ENCODE measurements at places on chromosomes 3 and 15.

- DNase-seq, result no peak
These were observed 38.6 kb downstream of the ZXDC start for GRCh38 chr3:126436826-126437717.

DNA sequence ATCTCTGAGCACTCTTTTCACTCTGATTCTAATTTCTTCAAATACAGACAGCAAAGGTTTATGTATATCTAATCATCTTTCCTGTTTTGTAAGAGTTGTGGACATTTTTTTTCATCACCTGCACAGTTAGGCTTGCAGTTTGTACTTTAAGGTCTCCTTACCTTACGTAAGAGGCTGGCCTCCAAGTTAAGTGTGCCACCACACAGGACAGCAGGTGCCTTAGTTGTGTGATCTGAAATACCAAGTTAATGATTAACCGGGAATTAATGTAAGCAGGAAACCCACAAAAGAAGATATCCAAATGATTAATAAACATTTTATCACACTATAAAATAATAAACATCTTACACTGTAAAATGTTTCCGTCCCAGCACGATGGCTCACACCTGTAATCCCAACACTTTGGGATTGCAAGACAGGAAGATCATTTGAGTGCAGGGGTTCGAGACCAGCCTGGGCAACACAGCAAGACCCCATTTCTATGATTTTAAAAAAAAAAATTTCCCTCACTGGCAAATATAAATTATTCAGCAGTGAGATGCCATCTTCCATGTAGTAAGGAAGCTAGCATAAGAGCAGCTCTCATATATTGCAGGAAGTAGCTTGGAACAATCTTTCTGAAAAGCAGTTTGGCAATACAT is 87.7 kb upstream of the LIMD1 start:
- no peak for DNase-seq

- DNase-seq, result no peak
These were observed 22.8 kb downstream of the MUC4 start for GRCh38 chr3:195788711-195789581.

DNA sequence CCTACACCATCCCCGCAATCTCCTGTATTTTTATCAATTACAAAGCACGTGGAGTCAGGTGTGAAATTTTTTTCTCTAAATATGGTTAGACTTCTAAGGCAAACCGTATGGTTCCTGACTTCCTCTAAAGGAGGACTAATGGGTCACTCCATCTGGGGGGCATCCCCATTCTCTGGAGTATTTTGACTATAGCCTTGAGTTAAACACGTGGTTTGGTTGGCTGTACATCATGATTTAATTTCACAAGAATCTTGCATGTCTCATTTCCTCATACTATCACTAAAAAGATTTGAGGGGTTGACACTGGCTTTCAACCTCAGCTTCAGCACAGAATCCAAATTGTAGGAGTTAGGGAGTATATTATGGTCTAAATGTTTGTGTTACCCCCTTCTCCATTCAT is 25.3 kb upstream of the ZNF770 start:
- DNase-seq, result no peak
